Posterior cingulate gyrus (tissue), 11 donors: ENCODE measurements at places on chromosomes 12 and 14.

- peak; percentile 63 for DNase-seq
Observed at GRCh38 chr12:57740656-57741412, 2.3 kb upstream of the AGAP2 start.

- no peak for DNase-seq
Observed at GRCh38 chr12:52585946-52586345, 12.3 kb upstream of the KRT74 start.

DNA sequence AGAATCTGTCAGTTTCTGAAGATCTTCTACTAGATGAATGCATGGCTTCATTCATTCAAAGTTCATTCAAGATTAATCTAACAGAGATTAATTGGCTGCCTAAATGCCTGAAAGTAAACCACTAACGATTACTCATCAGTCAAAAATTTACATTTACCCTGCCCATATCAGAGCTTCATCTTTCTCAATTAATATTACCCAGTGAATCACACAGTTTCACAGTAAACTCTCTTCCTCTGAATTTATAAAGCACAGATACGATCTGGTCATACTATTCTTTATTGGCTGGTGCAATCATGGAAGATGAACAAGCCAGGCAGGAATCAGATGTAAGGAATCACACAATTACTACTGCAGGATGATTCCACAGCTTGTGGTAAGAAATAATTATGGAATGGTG, 377.7 kb downstream of the SLC16A7 start:
- DNase-seq: no peak

GRCh38 chr14:75984674-75985073, 889 bp upstream of the IFT43 start:
- DNase-seq: no peak
